ENCODE measurements at places on chromosomes 5 and 9.

- no peak for DNase-seq
Measured at GRCh38 chr9:78541868-78542443, 245.0 kb downstream of the PSAT1 start.

DNA sequence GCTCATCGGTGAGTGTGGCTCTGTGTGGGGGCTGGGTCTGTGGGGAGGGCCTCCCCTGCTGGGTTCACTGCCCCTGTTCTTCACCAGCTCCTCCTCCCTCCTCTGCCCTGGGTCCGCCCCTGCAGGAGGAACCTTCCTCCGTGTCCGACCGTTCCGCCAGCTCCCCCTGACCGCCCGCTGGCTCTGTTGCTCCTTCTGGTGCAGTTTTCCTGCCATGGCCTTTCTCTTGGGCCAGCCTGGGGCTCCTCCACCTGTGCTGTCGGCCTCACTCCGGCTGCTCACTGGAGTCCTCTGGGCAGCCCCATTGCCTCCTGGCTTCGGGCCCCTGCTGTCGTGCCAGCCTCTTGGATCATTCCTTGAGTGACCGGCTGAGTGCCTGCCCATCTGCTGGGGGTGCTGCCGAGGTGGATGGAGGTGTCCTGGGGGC is 12.3 kb downstream of the RNU6ATAC start:
- no peak for DNase-seq

DNA sequence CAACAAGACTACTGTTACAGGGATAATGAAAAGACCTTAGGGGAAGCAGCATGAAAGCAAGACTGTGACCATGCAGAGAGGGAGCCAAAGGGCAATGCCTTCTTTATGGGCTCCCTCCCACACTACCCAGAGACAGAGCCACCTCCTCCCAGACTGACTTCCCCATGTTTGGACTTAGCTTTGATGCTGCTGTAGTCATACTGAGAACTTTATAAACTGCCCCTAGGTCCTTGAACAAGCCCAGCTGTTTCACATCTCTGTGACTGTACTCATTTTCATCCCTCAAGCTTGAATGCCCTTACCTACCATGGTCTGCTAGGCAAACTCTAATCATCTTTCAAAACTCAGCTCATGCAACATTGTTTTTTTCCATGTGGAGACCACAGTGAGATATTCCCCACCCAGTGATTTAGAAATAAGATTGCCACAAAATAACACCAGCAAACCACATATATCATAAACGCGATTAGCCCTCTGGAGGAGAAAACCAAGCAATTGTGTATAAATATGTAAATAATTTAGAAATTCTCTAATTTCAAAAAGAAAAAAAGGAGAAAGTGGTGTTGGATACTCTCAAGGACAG is 23.4 kb upstream of the FAM169A start:
- no peak for DNase-seq

DNA sequence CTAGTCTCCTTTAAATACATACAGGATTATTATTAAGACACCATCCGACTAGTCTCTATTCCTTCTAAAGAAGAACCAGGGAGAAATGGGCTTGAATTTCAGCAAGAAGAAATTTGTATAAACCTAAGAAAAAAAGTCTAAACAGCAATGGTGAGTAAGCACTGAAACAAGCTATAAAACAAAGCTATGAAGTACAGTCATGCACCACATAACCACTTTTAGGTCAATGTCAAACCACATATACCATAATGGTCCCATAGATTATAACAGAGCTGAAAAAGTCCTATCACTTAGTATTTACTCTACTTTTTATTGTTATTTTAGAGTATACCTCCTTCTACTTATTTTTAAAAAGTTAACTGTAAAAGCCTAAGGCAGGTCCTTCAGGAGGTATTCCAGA is 102.0 kb upstream of the NFIB start:
- DNase-seq, result no peak

- no peak for DNase-seq
Measured at GRCh38 chr5:77882670-77883257, 106.6 kb upstream of the TBCA start.

DNA sequence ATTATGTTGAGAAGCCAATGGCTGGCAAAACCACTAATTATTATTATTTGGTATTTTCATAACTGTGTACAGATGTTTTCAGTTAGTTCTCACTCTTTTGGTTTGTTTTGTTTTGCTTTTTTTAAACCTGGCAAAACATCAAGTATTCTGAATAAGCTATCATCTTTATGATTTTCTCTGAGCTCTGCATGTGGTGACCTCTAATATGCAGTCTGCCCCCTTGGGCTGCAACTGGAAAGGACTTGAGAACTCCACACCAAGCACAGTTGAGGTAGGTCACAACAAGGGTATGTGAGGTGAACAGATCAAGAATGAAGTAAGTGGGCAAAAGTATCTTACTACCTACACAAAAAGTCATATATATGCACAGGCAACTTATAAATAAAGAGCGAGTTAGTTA is 202.2 kb downstream of the NFIB start:
- DNase-seq, result no peak

GRCh38 chr5:135655468-135655815 is 76.7 kb upstream of the CXCL14 start:
- DNase-seq, result no peak

DNA sequence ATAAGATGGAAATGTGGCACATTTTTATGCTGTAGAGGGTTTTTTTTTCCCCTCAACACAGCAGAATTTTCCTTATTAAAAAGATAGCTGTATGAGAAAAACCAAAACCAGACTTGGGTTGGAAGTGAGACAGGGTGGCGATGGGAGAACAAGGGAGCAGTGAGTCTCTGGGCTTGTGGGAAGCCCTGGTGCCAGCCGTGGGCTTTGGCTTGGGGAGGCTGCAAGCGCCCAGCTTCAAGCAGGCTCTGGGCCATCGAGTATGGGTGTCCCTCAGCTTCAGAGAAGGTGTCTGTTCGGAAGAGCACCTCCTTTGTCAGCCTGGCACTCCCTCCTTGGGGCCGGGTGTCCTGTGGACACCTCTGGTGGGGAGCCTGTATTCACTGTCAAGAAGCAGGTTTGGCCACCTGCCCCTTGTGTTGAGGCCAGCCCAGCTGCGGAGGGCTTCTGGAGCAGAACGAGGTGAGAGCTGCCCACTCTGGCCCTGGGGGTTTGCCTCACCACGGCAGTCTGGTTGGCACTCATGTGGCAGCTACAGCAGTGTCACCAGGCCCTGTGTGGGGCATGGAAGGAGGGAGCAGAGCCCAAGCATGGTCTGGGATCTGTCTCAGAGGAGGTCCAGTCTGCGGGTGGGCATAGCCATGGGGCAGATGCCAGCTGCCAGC is 37.6 kb upstream of the ANGPTL2 start:
- no peak for DNase-seq

DNA sequence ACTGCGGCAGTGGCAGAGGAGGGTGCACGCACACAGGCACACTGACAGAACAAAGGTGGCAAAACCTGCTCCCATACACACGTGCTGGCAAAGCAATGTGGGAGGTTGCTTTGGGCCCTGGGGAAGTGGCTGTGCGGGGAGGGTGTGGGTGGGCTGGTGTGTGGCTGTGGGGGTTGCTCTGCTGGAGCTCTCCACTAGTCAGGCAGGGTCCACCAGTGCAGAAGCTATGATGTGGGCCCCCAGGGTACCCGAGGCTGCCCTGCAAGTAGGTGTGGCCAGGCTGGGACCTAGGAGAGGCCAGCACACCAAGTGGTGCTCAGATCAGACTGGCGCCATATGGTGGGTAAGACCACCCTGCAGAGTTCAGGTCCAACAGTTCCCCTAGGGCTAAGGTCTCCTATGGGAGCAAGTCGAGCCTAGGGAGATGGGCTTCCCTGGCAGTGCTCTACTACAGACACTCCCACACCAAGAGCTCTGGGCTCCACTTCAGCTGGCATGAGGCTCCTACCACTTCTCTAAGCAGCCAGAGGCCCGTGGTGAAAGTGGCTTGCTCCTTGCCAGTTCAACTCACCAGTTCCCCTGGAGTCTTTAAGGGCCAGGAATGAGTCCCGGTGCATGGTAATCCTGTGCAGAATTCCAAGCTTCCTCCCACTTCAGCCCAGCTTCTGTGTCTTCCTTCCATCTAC is 46.2 kb upstream of the IFNE start:
- no peak for DNase-seq

- no peak for DNase-seq
Measured at GRCh38 chr9:124388275-124389048, 26.8 kb downstream of the PSMB7 start.

GRCh38 chr5:148471379-148471778 is 87.6 kb downstream of the FBXO38 start:
- no peak for DNase-seq

GRCh38 chr5:67289763-67290521 is 93.3 kb upstream of the CD180 start:
- no peak for DNase-seq

GRCh38 chr5:173626505-173626820 is 10.0 kb upstream of the BOD1 start:
- no peak for DNase-seq

DNA sequence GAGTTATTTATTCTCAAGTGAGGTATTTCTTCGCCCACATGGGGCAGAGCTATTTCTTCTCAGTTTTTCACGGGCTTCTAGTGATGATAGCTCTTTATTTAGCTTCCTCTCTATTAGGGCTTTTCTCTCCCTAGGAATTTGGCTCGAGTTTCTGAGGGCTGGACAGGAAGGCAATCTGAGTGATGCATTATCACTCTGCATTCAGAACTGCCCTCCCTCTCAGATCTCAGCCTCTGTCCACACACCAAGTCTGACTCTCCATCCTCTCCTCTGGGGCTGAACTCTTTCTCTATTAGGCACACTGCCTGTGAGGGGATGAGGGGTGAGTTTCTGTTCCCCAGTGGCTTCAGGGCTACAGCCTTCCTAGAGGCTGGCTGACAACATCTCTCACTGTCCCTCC is 14.9 kb upstream of the SCAMP1 start:
- DNase-seq, result no peak

DNA sequence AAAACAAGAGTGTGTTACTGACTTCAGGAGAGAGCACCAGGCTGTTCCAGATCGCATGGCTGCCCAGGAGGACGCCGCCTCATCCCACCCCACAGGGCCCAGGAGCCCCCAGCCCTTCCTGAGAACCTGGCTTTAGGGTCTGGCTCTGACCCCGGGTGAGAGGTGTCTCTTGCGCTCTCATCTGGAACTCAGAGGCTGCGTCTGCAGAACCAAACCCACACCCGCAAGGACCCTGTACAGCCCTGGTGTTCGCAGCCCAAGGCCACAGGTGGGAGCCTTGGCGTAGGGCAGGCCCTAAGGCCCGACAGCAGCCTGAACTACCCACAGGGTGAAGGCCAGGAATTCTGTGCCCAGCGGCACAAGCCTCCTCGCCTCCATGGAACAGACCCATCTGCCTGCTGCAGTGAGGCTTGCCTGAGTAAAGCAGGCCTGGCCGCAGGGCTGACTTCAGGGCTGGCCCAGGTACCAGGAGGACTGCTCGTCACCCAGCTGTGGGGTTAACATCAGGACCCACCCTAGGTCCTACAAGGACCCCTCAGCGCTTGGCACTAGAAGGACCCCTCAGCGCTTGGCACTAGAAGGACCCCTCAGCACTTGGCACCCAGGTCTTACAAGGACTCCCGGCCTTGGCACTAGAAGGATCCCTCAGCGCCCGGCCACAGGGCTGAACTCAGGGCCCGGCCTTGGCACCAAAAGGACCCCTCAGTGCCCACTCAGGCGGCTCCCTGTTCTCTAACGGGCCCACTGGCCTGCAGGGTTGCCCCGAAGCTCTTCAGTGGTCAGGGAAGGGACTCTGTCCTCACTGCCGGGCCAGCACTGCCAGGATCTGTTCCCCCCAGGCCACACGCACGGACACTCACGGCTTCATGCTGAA is 48.2 kb downstream of the NKD2 start:
- DNase-seq, result no peak

DNA sequence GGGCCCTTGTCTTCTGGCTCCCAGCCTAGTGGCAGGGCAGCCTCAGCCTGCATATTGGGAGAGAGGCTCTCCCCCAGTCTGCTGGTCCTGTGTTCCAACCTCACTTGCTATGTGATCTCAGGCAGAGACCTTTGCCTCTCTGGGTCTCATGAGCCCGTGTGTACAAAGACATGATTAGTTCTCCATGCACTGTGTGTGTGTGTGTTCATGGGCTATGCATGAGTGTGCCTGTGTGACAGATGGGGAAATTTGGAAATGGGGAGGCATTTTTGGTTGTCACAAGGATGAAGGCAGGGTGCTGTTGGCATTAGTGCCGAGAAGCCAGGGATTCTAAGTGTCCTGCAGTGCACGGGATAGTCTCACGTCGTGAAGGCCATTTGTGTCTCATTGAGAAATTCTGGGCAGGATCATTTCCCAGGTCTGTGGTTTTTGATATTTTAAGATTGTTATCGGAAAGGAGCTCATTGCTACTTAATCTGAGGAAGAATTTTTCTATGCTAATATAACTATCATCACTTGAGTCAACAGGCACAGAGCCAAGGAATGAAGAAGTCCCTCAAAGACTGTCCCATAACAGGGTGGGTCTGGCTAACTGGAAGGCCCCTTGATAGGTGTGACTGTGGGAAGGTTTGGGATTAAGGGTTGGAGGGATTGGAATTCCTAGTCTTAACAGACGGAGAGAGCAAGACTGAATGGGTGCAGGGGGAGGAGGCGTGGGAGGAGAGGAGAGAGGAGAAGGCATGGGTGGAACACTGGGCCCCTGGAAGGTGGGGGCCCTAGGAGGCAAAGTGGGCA is 168.5 kb downstream of the RGS3 start:
- no peak for DNase-seq

- DNase-seq, result no peak
Measured at GRCh38 chr9:83034587-83034986, 28.4 kb downstream of the RASEF start.

DNA sequence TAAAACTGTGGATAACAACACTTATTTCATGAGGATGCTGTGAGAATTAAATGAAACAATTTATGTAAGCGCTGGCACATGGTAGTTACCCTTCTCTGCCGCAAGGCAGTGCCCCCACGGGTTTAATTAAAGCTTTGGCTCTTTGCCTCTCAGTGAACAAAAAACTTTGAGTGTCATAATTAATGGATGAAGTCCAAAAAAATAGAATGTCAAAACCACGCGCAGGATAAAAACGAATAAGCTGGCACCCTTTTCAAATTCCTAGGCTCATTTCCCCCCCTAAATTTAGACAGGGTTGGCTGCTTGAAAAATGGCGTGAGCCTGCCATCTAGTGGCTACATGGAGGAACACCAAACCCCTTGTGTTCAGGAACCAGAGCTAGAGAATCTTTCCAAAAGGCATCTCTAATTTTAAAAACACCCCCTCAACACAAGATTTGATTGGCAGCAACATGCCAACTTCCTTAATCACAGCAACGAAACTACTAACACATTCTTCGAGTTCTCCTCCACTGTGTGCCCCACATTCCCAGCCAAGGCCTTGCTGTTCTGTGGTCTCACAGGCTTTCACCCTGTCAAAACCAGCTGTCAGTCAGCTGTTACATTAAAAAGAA is 29.0 kb upstream of the CCNG1 start:
- peak; percentile 62 for DNase-seq

DNA sequence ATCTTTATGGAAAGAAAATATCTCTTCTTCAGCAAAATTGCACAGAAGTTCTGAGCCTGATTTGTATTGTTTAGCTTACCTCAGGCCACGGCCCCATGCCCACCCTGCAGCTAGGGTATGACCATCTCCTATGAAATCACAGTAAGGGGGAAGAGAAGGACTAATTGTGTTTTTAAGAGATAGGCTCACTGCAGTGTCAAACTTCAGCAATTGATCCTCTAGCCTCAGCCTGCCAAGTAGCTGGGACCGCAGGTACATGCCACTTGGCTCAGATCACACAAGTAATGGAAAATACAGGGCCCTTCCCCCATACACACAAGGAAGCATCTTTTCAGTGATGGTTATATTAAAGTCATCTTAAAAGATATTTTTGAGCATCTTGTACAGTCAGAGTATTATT is 60.0 kb downstream of the DMAC1 start:
- no peak for DNase-seq

Data from CD4-positive, alpha-beta T cell treated with Interleukin-10 for 1 hour (primary cell).